ENCODE measurements at places on chromosomes 11 and 22. TPM values are rescaled to one million over a fixed set of nuclear protein-coding genes. Genes with fewer than 3 reads are reported as not detected.

- no peak for DNase-seq
Measured at GRCh38 chr11:34191578-34191977, 86.1 kb downstream of the NAT10 start.

The KRTAP5-3 gene
- not detected for total RNA-seq

The TSPAN18 gene
- not detected for total RNA-seq

DNA sequence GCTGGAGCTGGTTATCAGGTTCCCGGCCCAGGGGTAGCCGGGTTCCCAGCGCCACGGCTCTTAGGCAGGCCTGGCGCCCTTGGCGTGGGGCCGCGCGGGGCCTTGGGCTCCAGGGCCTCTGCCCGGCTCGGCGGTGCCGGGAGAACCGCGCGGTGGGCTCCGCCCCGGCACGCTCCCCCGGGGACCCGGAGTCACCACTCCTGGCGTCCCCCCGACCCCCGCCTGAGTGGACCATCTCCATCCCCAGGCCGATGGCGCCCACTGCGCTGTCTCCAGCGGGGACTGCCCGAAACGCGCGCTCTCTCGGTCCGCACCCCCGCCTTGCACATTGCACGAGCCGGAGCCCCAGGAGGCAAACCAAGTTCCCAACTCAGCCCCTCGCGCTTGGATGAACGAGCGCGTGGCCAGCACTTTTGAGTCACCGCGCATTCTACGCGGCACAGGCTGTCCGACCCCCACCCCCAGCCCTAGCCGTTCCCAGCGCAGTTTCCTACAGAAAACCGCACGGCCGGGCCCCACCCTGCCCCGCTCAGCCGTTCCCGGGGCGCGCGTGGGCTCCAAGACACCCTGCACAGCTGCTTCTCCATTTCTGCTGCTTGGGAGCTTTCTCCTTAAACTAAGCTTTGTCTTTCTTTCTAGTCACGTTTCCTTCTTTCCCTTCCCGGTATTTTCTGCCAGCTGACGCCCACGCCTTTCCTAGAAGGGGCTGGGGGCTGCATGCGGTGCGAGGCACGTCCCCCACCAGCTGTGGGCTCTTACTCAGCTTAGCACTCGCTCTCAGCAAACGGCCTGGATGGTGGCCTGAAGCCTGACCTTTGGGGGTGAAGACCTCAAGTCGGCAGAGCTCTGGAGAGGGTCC, 650 bp upstream of the CHID1 start:
- no peak for DNase-seq

The FGF4 gene
- not detected for total RNA-seq

The GAL3ST1 gene
- not detected for total RNA-seq

The SLC22A6 gene
- not detected for total RNA-seq

DNA sequence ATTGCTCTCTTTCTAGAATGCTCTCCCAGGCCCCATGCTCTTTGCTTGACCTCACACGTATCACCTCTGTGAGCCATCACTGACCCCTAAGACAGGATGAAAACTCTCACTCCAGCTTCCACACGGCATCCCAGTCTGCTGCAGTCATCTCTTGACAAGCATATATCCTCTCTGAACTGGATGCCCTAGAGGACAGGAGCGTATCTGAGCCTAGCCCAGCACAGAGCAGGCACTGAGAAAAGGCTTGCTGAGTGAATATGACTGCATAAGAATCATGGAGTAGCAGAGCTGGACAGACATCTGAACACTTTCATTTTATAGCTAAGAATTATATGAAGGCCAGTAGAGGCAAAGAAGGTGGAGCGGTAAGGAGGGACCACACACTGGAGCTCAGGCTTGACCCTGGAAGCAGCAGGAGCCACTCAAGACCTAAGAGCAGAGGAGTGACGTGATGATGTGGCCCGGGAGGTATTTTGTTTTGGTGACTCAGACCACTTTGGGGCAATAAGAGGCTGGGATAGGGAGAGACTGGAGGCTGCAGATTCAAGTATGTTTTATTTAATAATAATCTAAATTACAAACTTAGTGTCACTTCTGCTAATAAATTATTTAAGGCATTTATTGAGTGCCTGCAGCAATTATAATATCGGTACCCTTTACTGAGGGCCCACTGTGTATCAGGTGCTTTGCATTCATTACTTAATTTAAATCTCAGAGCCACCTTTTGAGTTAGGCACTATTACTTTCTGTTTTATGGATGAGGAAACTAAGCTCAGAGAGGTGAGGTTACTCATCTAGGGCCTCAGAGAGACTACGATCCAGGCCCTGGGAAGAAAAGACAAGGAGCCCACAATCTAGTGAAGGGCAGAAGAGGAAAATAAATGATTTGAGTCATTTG, 42.6 kb downstream of the MAP6 start:
- DNase-seq = no peak

The TOM1 gene
- 24.4 TPM for total RNA-seq

The TPBGL gene
- not detected for total RNA-seq

DNA sequence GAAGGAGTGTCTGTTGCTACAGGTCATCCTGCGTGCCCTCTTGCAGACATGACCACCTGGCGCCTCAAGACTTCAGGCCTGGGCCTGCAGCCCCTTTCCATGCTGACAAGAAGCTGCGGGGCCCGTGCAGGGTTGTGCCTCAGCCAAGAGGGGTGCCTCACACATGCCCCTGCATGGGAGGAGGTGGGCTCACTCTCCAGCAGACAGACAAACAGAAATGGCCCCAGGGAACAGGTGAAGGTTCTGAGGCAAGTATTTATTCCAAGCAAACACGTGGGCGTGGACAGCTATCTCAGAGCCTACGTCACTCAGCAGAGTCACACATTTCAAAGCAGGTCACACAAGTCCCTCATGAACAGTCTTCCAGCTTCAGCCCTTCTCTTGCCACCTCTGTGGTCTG, 5.9 kb upstream of the SYCE3 start:
- DNase-seq = no peak

DNA sequence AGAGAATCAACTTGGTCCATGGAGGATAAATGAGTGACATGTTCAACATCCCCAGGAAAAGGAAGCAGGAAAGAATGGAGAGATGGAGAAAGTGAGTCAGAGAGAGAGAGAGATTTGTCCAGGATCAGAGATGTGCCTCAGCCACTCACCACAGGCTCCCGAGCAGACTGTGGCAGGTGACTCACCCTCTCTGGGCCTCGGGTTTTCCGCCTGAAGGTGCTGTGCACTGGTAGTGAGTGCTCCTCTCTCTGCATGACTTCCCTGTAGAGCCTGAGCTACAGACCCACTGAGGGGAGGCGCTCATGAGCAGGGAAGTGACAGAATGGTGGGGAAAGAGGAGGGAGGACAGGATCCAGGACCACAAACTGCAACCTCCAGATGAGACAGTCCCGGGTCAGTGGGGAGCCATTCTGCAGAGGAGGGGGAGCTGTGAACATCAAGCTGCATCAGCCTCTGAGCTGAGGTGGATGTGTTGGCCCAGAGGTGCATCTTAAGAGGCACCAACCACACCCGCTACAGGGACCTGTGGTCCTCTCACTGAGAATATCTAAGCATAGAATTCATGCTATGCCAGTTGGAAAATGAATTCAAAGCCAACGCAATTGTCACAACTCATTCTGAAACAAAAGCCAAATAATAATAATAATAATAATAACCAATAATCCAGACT, 433.4 kb downstream of the BRD1 start:
- DNase-seq = peak; percentile 24

The KCNJ11 gene
- total RNA-seq = 8.0 TPM

GRCh38 chr11:67522844-67523555, at the start of gene CABP2:
Gene CABP2, minus strand, starts transcription at chr11:67523446. Its CDS starts 120 bp downstream, at chr11:67523326.
- no peak for DNase-seq

GRCh38 chr11:115162919-115163318, 341.3 kb downstream of the CADM1 start:
- DNase-seq = no peak

The RNF121 gene
- 28.1 TPM for total RNA-seq

GRCh38 chr11:86990515-86990914, 35.3 kb upstream of the FZD4 start:
- no peak for DNase-seq

DNA sequence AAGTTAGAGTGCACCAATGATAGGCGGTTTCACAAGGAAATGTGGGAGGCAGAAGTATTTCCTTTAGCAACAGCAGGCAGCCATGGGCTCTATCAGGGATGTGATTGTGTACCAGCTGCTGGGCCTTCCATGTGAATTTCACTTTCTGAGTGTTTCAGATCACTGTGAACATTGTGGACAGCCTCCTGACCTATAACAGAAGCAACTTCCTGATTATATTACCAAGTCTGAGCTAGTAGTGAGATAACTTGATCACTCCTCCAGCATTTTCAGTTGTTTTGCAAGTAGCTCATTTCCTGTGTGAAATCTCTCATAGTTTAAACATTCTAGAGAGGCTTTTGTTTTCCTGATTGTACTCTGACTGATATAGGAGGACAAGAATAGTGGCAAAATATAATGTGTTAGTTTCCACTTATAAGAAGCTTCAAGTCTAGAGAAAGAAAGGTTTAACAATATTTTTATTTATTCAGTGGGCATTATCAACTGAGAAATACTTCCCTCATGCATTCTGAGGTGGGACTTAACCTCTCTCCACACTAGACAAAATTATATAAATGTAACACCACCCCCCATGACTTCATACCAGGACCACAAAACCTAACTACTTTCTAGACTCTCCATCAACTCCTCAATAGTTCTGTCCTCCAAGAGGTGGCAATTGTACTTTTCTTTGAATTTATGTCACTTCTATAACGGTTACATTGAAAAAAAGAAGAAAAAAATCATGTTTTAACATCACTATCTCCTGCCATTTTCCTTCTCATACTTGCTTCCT, 184.2 kb upstream of the LUZP2 start:
- DNase-seq = no peak

The EFCAB6 gene
- not detected for total RNA-seq

GRCh38 chr11:82771781-82772180, 38.1 kb upstream of the FAM181B start:
- DNase-seq = no peak

DNA sequence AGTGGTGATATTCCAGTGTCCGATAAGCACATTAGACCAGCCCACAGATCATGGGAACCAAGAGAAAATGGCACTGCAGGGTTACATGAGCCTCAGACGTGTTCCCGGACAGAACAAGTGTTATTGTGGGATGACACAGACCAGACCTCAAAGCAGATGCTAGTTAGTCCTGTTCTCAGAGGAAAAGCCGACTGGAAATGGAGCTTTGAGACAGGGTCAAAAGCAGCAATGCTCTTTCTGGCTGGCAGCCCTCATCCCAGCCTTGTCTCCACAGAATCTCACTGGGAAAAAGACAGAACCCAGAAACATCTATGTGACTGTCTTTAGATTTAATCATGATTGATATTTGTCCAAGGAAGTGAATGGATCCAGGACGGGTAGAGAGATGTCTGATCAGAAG, 506.8 kb downstream of the INSC start:
- no peak for DNase-seq

- DNase-seq = no peak
Measured at GRCh38 chr11:64008914-64009633, 22.8 kb downstream of the OTUB1 start.

The VSTM5 gene
- not detected for total RNA-seq

- DNase-seq = no peak
Measured at GRCh38 chr11:69703768-69704507, at the start of gene FGF19. Gene FGF19, minus strand, starts transcription at chr11:69704022. Its CDS starts 146 bp downstream, at chr11:69703876.

The MAP6 gene
- total RNA-seq = not detected

GRCh38 chr11:75809991-75810390, 5.0 kb upstream of the UVRAG start:
- DNase-seq = no peak

DNA sequence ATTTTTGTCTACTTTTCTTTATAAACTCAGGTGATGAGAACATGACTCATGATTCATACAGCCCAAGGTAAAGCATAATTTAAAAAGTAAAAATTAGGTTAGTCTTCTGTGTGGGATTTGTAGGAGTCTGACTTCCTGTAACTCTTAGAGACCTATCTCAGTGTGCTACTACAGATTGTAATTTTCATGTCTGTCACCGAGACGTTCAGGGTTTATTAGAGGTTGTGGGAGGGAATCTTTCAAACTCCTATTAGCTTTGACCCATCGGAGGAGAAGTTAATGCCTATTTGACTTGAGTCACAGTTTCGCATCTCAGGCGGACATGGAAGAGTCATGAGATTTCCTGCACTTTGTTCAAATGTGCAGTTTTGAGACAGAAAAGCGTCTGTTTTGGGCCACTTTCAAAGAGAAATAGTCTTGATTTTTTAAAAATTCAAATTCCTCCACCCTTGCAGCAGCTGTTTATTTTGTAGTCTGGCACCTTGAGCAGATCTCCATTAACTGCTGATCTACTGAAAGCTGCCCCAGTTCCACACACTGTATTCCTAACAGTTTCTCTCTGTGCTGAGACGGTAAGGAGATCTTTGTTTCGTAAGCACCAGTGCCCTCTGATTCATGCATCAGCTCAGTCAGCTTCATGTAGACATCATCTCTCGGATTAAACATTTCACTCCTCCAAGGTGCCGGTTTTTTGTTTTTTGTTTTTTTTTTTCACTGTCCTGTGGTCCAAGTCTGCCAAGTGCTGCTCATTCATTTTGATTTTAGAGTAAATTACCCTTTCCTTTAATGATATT, 24.3 kb downstream of the ALKBH3 start:
- DNase-seq = no peak

Data from OCI-LY7 (cell line).